Astrocyte of the cerebellum (primary cell): ENCODE measurements at places on chromosomes 5 and 9.

DNA sequence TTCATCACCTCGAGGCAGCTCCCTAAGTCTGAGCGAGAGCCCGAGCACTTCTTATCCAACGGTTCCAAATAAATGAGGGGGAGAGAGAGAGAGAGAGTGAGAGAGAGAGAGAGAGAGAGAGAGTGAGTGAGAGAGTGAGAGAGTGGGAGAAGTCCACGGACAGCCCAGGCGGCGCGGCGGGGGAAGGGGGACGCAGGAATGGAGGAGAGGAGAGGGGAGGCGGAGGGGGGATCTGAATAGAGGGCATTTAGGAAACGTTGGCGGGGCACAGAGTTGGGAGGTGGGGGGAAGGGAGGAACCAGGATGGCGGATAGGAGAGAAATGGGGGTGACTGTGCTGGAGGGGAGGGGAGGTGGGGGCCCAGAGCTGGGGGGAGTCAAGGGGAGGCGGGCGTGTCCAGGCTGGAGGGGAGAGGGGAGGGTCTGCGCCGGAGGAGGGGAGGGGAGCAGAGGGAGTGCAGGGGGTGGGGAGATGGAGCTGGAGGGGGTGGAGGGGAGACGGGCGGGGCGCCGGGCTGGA lies 398 bp upstream of the BASP1 start:
- no peak for DNase-seq

DNA sequence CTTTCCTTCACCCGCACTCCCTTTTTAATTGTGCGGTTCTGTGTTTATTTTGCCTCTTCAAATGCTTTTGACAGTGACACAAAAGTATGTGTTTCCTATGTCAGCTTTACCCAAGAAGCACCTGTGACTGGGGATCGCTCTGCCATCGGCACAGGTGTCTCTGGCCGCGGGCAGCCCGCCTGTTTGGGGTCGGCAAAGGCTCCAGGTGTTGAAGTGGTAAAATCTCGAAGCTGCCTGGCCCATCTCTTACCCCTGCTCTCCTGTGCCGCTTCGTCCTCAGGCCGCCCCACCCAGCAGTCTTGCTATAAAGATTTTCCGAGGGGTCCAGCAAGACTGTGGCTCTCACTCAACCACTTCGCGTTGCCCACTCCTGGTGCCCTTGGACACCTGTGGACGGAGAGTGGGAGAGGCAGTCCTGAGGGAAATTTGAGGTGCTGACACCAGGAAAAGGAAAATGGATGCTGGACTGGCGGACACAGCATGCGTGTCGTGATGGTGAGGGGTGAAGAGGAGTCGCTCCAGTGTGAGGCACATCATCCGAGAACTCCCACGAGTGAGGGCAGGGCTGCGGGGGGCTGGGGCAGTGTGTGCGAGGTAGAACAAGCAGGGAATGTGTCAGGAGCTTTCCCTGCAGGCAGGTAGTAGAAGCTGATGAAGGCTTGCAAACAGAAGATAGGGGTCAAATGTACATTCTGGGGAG lies 29.1 kb upstream of the CEP72 start:
- DNase-seq: no peak

DNA sequence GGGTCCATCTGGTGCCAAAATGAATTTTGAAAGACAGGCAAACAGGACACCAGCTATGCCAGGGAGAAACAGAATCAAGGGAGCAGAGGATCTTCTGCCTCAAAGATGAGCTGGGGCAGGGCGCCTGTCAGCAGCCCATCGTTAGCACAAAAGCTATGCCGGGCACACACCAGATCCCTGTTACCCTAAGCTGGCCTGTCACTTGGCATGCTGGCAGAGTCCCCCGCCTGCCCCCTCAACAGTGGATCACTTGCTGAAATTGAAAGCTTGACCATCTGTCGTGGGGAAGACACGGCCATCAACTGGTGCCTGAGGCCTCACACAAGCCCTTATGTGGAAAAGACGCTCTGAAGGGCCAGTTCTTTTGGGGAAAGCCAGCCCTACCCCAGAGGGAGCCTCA lies 256.4 kb downstream of the EBF1 start:
- no peak for DNase-seq

DNA sequence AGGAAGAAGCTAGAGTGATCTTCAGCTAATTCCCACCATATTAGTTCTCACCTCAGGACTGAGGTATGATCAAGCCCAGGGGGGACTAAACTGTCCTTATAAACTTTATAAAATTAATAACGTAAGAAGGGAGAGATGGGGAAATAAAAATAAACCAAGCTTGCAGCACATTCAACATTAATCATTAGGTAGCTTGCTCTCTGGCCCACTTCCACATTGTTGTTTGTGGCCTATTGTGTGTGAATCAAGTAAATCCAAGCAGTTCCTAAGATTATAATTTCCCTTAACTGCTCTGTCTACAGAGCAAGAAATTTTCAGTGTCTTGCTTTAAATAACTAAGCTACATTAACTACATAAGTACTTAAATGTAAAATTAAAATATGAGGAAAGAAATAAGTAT lies 131.3 kb upstream of the ABCA1 start:
- no peak for DNase-seq

DNA sequence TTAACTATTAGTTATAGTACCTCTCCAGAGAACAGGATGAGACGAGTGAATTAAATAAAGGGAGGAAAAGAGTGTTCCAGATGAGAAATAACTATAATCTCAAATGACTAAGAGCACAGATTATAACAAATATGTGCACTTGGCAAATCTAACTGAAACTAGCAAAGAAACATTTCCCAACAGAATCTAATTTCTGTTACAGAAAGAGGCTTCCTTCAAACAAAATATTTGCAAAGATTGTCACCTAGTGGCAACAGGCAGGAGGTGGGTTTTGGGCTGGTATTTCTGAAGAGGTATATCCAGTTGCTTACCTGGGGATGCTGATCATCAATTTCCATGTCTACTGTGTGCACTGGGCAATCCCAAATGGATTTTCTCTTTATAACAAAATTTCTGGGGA lies 5.6 kb upstream of the SPDL1 start:
- no peak for DNase-seq

- DNase-seq: no peak
Observed at GRCh38 chr9:93612796-93613154, 36.4 kb downstream of the PHF2 start.

DNA sequence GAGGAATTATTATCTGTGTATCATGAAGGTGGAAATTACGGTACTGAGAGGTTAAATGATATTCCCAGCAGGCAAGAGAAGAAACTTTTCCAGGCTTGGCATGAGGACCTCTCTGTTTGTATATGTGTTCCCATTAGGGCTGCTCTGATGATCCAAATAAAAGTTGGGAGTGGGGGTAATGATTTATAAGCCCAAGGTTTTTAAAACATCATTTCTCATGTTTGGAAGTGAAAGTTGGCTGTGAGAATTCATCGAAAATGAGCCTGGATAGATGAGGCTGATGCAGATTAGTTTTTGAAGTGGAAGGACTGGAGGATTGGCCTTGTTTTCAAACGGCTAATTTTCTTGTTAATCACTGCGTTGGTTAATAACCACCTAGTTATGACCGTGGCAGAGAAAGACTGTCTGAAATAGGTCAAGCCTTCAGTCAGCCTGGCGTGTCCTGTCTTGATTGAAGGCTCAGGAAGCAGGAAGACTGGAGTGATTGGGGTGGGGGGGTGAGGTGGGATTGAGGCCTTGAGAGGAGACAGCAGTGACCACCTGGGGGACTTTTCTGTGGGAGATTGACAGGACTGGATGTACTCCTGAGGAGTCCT lies 391.0 kb upstream of the WWC1 start:
- no peak for DNase-seq
